ENCODE measurements at places on chromosomes 6 and 20.

GRCh38 chr6:1971612-1972011, 273.8 kb downstream of the GMDS start:
- no peak overlapping the region for H3K27ac ChIP-seq
- DNase-seq = no peak
- H3K4me3 ChIP-seq = no peak overlapping the region

DNA sequence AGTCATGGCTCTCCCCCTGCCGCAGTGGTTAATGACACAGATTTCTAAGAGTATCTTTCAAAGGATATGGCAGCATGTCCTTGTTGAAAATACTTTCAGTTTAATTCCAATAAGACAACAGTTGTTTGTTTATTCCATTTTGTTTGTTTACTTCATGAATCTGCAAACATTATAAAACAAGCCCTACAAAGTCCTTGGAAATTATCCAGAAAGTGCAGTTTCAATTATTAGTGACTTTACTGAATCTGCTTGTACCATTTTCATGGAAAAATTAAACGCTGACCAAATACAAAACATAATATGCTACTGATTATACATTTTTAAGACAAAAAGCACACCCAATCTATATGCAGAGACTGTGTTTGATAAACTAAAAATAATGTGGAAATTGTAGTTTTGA, 3.3 kb downstream of the HEY2 start:
- no peaks in the 10 kb centered on the region for H3K36me3 ChIP-seq
- DNase-seq = no peak
- H3K27ac ChIP-seq = no peak overlapping the region
- no peak overlapping the region for H3K4me3 ChIP-seq

DNA sequence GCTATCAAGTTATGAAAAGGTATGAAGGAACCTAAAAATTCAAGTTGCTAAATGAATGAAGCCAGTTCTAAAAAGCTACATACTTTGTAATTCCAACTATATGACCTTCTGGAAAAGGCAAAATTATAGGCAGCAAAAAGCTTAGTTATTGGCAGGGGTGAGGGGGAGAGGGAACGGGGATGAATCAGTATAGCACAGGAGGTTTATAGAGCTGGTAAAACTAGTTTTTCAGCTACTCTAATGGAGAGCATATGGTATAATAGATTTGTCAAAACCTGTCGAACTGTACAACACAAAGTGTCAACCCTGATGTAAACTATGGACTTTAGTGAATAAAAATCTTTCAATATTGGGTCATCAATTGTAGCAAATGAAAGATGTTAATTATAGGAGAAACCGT, 18.7 kb downstream of the MANEA start:
- H3K27me3 ChIP-seq = no peaks in the 10 kb centered on the region
- no peak overlapping the region for H3K4me3 ChIP-seq
- no peak overlapping the region for H3K27ac ChIP-seq
- H3K36me3 ChIP-seq = peaks cover 38% of the 10 kb centered on the region
- peaks cover 6% of the 10 kb centered on the region for H3K4me1 ChIP-seq
- no peak for DNase-seq

- H3K4me1 ChIP-seq = peaks cover 9% of the 10 kb centered on the region
- no peaks in the 10 kb centered on the region for H3K27me3 ChIP-seq
- H3K4me3 ChIP-seq = no peak overlapping the region
- DNase-seq = no peak
Measured at GRCh38 chr6:107101686-107102413, 13.5 kb downstream of the BEND3 start.

- no peak overlapping the region for H3K4me3 ChIP-seq
- no peaks in the 10 kb centered on the region for H3K36me3 ChIP-seq
- H3K4me1 ChIP-seq = no peaks in the 10 kb centered on the region
Measured at GRCh38 chr20:5871459-5872410, 78.6 kb downstream of the TRMT6 start.

DNA sequence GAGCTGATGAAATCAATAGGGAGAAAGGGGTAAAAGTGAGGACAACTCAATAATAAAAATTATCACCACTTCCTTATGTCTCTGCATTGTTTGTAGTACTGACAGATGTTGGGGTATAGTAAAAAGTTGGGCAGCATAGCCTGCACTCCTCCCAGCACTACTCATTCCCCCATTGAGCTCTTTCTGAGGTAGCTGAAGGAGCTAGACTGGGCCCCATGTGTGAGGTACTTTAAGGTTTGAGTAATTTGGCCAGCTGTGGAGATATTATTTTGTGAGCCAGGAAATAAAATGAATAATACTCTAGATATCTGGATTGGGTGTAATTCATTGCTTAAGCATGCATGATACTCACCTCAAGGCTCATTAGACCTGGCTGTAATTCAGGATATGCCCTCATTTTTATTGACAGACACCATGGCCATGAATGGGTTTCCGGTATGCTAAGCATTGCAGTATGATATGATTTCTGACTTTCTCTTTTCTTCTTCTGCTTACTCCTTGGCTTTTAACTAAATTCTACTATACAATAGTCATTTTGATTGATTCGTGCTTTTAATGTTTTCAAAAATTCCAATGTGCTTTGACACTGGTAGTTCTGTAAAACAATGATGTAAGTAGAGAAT, 283.9 kb upstream of the RIMS1 start:
- no peaks in the 10 kb centered on the region for H3K4me1 ChIP-seq
- no peak overlapping the region for H3K27ac ChIP-seq
- H3K36me3 ChIP-seq = no peaks in the 10 kb centered on the region
- no peak for DNase-seq

DNA sequence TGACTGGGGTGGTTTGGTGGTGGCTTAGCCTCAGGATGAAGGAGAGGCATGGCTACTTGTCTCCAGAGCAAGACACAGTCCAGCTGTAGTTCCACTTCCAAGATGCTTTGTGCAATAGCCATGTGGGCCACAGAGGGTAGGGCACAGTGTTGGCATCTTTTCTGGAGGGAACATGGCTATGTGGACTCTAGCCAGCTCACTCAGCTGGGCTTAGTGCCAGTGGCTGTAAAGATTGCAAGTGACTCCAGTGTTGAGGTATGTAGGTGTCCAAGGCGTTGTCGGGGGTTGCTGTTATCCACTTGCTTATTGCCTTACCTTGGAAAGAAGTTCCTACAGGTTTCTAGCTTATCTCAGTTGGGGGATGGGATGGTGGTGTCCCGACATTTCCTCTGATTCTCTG, 233.4 kb downstream of the CD109 start:
- no peak overlapping the region for H3K4me3 ChIP-seq
- no peaks in the 10 kb centered on the region for H3K4me1 ChIP-seq
- H3K27me3 ChIP-seq = peaks cover 4% of the 10 kb centered on the region
- no peak for DNase-seq

DNA sequence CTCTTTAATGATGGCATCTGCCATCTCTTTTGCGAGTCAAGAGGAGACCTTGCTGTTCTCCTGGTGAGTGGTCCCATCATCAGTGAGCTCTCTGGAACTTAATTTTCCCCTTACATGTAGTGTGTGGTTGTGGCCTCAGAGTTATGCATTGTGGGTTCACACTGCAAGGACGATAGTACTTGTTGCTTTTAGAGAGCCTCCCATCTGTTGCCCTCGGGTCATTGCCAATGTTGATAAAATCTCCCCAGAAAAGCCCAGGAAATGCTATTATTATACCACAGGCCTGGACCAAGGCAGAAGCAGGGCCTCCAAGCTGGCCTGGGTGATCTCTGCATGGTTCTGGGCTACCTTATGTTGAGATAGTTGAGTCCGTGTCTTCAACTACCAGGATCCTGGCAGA, 241.6 kb downstream of the BMP7 start:
- peaks cover 36% of the 10 kb centered on the region for H3K27me3 ChIP-seq
- H3K4me3 ChIP-seq = no peak overlapping the region
- no peaks in the 10 kb centered on the region for H3K4me1 ChIP-seq
- no peak for DNase-seq
- H3K36me3 ChIP-seq = no peaks in the 10 kb centered on the region

- H3K36me3 ChIP-seq = no peaks in the 10 kb centered on the region
- no peaks in the 10 kb centered on the region for H3K4me1 ChIP-seq
- H3K27ac ChIP-seq = no peak overlapping the region
- no peak for DNase-seq
Measured at GRCh38 chr6:114588726-114589125, 245.9 kb upstream of the HS3ST5 start.

DNA sequence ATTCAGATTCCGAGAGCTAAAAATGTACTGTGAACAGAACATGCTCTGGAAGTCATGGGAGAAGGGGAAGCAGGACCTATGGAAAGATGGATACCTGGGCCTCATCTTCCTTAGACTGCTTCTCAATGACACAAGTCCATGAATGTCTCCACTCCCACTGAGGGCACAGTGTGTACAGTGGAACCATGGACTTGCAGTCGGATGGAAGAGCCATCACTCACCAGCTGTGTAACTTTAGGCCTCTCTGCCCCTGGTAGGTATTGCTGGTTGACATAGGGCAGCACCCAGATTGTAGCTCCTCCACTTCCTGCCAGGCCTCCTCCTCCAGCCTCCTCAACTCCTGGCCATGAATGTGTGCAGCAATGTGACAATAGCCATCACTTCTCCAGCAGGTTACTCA, 52.5 kb downstream of the MAFB start:
- no peaks in the 10 kb centered on the region for H3K27me3 ChIP-seq
- no peaks in the 10 kb centered on the region for H3K4me1 ChIP-seq
- H3K36me3 ChIP-seq = no peaks in the 10 kb centered on the region
- no peak for DNase-seq

GRCh38 chr6:3138341-3138740, 19.0 kb downstream of the TUBB2A start:
- H3K4me1 ChIP-seq = peaks cover 13% of the 10 kb centered on the region
- peaks cover 10% of the 10 kb centered on the region for H3K36me3 ChIP-seq
- no peak for DNase-seq
- no peaks in the 10 kb centered on the region for H3K27me3 ChIP-seq
- no peak overlapping the region for H3K27ac ChIP-seq
- H3K4me3 ChIP-seq = no peak overlapping the region

DNA sequence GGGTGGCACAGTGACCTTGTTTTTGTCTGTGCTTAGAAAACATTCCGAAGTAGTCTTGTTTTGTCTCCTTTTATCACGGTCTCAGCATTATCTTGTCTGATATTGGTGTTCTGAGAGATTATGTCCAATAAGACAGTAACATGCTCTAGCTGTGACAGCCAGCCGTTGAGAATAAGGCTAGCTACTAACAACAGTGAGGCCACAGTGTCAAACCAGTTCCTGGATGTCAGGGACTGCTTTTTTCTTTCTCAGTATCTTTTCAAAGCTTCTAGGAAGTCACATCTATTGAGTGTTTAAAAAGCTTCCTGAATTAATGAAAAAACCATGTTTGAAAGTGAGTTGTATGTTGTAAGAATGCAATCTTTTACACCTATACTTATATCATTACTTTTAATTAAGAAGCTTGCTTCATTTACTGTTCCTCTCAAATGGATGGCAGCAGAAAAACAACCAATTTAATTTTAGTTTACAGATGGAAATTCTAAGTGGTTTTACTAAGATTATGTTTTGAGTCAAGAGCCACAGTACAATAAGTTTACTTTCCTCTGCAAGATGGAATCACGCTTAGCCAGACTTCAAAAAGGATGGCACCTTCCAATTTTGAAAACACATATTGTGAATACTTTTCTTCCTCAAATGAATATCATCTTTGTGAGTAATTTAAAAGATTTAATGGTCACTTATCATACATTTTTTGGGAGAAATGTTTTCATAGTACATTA, 53.1 kb downstream of the MAP3K7 start:
- peaks cover 10% of the 10 kb centered on the region for H3K4me1 ChIP-seq
- no peak overlapping the region for H3K4me3 ChIP-seq

GRCh38 chr6:81999270-81999669, 246.8 kb upstream of the TENT5A start:
- no peaks in the 10 kb centered on the region for H3K36me3 ChIP-seq
- DNase-seq = no peak
- peaks cover 6% of the 10 kb centered on the region for H3K27me3 ChIP-seq
- no peak overlapping the region for H3K27ac ChIP-seq
- H3K4me1 ChIP-seq = no peaks in the 10 kb centered on the region

DNA sequence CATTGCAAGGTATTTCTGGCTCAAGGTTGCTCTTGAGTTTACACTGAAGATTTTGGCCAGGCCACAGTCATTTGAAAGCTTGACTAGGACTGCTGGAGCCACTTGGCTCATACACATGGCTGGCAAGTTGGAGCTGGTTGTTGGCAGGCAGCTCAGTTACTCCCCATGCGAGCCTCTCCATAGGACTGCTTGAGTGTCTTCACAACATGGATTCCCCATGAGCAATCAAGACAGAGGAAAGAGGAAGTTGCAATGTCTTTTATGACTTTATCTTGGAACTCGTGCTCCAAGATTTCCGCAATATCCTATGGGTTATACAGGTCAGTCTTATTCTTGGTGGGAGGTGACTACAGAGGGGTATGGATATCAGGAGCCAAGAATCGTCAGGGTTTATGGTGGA, 1.4 kb upstream of the MANBAL start:
- no peaks in the 10 kb centered on the region for H3K27me3 ChIP-seq
- H3K27ac ChIP-seq = no peak overlapping the region
- DNase-seq = no peak
- H3K4me3 ChIP-seq = no peak overlapping the region
- peaks cover 19% of the 10 kb centered on the region for H3K4me1 ChIP-seq
- peaks cover 20% of the 10 kb centered on the region for H3K36me3 ChIP-seq

GRCh38 chr6:110421749-110422443, 6.5 kb upstream of the DDO start:
- H3K36me3 ChIP-seq = no peaks in the 10 kb centered on the region
- peaks cover 31% of the 10 kb centered on the region for H3K27me3 ChIP-seq
- no peak overlapping the region for H3K4me3 ChIP-seq
- H3K27ac ChIP-seq = no peak overlapping the region
- DNase-seq = no peak
- H3K4me1 ChIP-seq = no peaks in the 10 kb centered on the region

GRCh38 chr20:59559024-59559817, 45.1 kb upstream of the PHACTR3 start:
- no peak for DNase-seq
- peaks cover 3% of the 10 kb centered on the region for H3K27me3 ChIP-seq
- no peaks in the 10 kb centered on the region for H3K4me1 ChIP-seq
- no peak overlapping the region for H3K27ac ChIP-seq
- H3K36me3 ChIP-seq = no peaks in the 10 kb centered on the region

DNA sequence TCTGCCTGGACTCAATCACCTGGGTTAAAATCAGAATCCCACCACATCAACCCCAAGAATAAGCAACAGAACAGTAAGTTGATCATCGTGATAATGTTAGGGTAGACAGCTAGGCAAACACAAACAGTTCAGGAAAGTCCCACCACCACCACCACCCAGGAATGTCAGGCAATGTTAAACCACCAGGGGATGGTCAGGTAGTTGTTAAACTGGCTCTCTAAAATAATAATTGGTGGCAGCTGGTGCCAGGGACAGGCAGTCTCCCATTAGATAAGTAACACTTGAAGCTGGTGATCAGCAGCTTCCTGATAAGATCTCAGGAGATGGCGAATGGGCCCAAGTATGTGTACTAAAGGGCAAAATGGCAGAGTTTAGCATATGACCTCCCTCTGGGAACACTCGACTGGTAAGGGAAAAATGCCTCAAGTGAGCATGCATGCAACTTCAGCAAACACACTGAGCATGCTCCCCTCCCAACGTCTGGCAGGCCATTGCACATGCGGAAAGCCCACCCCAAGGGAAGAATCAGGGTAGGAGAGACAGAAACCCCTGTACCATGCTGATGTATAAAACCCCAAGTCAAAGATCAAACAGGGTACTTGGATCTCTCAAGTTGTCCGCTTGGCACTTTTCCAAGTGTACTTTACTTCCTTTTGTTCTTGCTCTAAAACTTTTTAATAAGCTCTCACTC, 66.6 kb downstream of the IPCEF1 start:
- no peak overlapping the region for H3K4me3 ChIP-seq
- H3K27me3 ChIP-seq = no peaks in the 10 kb centered on the region
- peaks cover 10% of the 10 kb centered on the region for H3K4me1 ChIP-seq

- no peaks in the 10 kb centered on the region for H3K27me3 ChIP-seq
- H3K4me3 ChIP-seq = no peak overlapping the region
- H3K27ac ChIP-seq = no peak overlapping the region
- no peak for DNase-seq
Measured at GRCh38 chr20:62887860-62888239, 26.2 kb upstream of the TCFL5 start.
